ENCODE measurements at places on chromosomes 5 and 9.

DNA sequence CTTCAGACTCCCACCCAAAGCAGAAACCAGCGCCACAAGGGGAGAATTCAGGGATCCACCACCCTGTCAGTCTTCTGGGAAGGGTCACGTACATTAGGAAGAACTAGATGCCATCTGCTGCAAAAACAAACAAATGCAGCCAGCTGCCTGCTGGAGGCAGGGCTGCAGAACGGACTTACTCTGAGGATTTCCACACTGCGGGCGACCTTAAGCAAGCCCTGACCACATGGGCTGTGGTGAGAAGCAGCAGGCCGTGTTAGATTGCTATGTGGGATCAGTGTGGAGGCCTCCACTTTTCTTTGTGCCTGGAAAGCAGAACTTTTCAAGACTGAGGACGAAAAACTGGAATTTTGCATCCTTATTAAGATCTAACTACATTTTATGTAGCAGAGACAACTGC, 13.4 kb upstream of the LTC4S start:
- DNase-seq: no peak

GRCh38 chr9:4842734-4843133, 50.0 kb downstream of the RCL1 start:
- DNase-seq: no peak

GRCh38 chr5:151420127-151420526, 27.3 kb upstream of the SLC36A1 start:
- DNase-seq: no peak

- no peak for DNase-seq
These were observed 61.8 kb upstream of the TBC1D2 start for GRCh38 chr9:98317134-98317857.

DNA sequence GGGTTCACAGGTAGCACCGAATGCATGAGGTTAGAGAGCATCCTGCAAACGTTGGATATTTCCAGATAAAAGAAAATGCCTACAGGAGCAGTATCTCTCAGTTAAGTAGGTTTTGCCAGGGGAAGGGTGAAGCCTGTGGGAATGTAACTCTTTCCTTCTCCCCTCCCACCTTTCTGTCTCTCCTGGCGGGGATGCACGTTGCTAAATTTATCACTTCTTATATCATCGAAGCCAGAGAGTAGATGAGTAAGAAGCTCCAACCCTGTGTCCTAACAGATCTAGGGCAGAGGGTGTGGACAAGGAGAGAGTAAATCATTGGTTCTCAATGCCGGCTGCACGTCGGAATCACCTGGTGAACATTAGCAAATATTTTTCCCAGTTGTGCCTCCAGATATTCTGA, 457.5 kb downstream of the ENC1 start:
- no peak for DNase-seq

- no peak for DNase-seq
These were observed 708.7 kb downstream of the CDH9 start for GRCh38 chr5:26329562-26330189.

All from fibroblast of pulmonary artery (primary cell).